ENCODE measurements at places on chromosomes 11 and 22.

GRCh38 chr22:21887841-21888240 lies 20.4 kb upstream of the MAPK1 start:
- DNase-seq = no peak

DNA sequence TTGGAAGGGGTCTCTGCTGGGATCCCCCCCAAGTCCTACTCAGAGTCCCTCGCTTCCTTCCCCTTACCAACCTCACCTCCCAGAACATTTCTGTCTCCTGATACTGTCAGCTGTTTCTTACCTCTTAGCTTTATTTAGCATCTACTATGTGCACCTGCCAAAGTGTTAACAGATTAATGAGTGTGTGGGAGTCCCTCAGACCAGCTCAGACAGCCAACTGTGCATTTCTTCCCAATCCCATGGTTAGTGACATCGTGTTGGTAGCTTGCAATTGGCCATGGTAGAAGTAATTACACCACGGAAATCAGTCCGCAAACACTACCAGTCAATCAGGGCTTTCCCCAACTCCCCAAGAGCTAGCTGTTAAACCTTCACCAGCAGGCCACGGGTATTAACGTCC lies 150.6 kb downstream of the DSCAML1 start:
- DNase-seq = no peak

DNA sequence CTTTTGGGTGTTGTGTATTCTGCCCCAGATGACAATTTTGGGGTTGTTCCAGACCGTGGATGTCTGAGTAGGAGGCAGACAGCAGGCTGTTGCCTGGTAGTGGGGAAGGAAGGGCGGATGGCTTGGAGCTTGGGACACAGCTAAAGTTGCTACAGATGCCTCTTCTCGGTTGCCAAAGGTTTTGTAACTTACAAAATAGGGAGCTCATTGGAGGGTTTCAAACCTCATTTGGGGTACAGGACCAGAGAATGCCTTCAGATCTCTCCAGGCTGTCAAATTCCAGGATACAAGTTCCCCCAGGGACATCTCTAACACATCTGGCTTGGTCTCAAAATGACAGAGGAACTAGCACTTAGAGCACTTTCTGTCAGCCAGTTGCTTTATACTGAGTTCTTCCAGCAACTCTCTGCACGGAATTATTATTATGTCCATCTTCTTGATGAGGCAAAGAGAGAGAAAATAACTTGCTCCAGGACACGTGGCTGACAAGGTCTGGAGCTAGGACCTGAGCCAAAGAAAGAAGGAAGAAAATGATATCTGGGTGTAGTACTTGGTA lies 56.0 kb downstream of the SLC1A2 start:
- no peak for DNase-seq

- DNase-seq = no peak
Measured at GRCh38 chr11:45563810-45564209, 101.6 kb downstream of the CHST1 start.

DNA sequence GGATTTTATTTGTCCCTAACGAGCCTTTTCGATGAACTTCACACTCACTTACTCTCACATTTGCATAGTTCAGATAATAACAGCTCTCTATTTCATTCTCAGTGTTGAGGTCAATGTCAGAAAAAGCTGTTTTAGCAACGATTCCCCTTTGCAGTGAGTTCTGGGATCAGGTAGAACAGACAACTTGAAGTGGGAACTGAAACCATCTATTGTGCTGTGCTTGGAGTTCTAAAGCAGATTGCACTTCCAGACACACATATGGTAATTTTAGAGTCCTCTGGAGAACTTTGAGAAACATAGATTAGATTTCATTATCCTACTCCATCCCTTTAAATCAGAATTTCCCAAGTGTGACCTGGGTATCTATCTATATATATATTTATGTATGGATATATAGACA lies 124.6 kb upstream of the BLID start:
- no peak for DNase-seq

GRCh38 chr11:125327518-125328224 lies 163.1 kb downstream of the PKNOX2 start:
- no peak for DNase-seq

GRCh38 chr22:35838855-35839576 lies 121.3 kb downstream of the APOL5 start:
- no peak for DNase-seq

DNA sequence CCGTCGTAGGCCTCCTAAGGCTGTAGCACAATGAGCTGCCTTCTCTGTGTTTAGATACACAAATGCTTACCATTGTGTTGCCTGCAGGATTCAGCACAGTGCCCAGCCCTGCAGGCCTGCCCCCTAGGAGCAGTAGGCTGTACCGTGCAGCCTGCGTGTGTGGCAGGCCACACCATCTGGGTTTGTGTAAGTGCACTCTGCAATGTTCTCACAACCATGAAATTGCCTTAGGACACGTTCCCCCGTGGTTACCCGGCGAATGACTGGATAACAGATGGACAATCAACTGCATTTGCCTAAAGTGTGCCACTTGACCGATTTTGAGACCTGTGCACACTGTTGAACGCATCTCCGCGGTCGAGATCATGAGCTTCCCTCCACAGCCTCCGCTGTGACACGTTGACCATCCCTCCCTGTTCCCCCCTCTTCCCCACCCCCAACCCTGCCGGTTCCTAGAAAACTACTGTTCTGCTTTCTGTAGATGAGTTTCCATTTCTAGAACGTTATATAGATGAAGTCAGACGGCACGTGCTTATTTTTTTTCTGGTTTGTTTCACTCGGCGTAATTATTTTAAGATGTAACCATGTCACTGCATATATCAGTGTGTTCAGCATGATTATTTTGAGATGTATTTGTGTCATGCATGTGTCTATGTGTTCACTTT lies 22.2 kb upstream of the CTSD start:
- no peak for DNase-seq

- DNase-seq = no peak
Measured at GRCh38 chr11:124762624-124763155, 600 bp upstream of the ESAM start.

GRCh38 chr22:19807161-19807913 lies 46.8 kb downstream of the TBX1 start:
- no peak for DNase-seq
